ENCODE measurements at places on chromosomes 7 and 10.

- no peak for DNase-seq
These were observed 31.7 kb downstream of the CAMK1D start for GRCh38 chr10:12380999-12381398.

DNA sequence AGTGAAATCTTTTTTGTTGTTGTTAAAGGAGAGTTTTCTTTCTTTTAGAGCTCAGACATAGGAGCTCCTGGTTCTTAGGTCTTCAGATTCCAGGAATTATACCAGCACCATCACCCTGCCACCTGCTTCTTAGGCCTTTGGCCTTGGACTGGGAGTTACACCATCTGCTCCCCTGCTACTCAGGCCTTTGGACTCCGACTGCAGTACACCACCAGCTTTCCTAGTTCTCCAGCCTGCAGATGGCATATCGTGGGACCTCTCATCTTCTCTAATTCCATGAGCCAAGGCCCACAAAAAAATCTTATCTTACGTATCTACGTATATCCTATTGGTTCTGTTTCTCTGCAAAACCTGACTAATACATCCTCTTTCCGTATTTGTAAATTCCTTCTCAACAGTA, 5.1 kb upstream of the TACC2 start:
- DNase-seq: no peak

DNA sequence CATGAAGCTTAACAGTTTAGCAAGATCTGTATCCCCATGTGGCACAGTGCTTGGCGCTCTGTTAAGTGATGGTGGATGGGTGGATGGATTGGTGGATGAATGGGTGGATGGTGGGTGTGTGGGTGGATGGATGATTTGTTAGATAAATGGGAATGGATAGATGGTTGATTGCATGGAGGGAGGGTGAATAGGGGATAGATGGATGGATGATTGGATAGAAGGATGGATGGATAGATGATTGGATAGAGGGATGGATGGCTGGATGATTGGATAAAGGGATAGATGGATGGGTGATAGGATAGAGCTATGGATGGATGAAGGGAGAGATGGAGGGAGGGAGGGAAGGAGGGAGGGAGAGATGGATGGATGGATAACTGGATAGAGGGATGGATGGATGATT, 229.7 kb downstream of the CUX1 start:
- no peak for DNase-seq

GRCh38 chr7:44259547-44260457, 59.0 kb downstream of the YKT6 start:
- DNase-seq: peak; percentile 75

DNA sequence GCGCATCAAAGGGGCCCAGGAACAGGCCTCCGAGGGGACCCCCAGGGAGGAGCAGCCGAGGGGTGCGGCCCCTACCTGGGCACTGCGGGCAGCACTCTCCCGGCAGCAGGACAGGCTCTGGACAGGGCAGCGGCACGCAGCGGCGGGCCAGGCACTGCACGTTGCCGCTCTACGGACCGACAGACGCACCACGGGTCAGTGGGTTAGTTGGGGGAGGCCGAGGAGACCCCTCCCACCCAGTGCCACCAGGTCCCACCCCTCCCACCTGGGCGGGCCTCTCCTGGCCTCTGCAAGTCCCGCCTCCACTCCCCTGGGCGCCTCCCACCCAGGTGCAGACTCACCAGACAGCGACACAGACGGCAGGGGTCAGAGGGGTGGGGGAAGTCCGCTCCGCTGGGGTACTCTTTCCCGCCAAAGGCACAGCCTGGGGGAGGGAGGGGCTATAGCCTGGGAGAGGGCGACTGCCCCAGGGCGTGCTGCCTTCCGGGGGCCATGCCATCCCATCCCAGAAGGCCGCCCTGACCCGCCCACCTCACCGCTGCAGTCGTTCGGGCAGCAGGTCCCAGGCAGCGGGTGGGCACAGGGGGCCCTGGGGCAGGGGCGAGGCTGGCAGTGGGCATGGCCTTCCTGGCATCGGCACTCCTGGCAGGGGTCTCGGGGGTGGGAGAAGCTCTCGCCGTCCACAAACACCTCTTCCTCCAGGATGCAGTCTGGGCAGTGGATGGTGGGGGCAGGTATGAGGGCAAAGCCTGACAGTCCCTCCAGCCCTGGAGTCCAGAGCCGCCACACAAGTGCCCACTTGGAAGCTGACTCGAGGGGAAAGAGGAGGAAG, 19.2 kb downstream of the KCP start:
- DNase-seq: no peak
